ENCODE measurements at places on chromosomes 2 and 18. TPM values are rescaled to one million over a fixed set of nuclear protein-coding genes. Genes with fewer than 3 reads are reported as not detected.

DNA sequence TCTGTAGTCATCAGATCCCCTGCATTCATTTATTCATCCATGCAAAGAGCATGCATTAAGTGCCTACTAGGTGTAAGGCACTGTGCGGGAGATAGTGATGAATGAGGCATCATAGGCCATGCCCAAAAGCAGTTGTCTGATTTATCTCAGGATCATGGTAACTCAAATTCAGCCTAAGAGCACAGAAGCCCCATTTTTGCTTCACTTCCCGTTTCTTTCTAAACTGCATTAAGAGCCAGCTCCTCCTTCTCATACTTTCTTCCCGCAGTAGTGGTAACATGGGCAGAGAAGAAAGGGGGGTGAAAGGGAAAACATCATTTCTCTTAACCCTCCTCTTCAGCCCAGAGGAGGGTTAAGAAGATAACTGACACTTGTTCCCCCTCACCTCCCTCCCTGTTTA lies 2.9 kb downstream of the GPR45 start:
- no peak for DNase-seq
- no peak overlapping the region for H3K4me3 ChIP-seq

GRCh38 chr2:40105593-40105992 lies 326.5 kb upstream of the THUMPD2 start:
- DNase-seq: no peak
- no peaks in the 10 kb centered on the region for H3K4me1 ChIP-seq
- no peaks in the 10 kb centered on the region for H3K36me3 ChIP-seq
- no peak overlapping the region for H3K4me3 ChIP-seq
- H3K27me3 ChIP-seq: no peaks in the 10 kb centered on the region

GRCh38 chr18:21663578-21663977 lies 41.0 kb downstream of the ABHD3 start:
- peaks cover 23% of the 10 kb centered on the region for H3K36me3 ChIP-seq
- no peak overlapping the region for H3K4me3 ChIP-seq
- no peaks in the 10 kb centered on the region for H3K4me1 ChIP-seq
- no peak for DNase-seq
- no peak overlapping the region for H3K27ac ChIP-seq

DNA sequence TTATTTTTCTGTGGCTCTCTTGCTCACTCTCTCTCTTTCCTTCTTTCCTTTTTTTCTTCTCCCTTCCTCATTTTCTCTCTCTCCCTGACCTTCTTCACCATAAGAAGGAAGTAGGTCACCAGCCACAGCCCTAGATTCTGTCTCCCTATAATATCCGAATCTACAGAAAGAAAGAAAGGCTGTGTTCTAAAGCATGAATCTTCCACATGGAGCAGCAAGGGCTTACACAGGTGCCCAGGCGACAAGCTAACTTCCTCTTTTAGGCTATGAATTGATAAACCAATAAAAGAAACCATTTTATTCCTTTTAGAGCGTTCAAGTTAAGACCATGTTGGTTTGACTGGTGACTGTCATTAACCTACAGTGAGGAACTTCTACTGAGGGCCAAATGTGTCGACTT lies 49.3 kb downstream of the CACNB4 start:
- no peak overlapping the region for H3K27ac ChIP-seq
- H3K27me3 ChIP-seq: peaks cover 5% of the 10 kb centered on the region
- H3K4me3 ChIP-seq: no peak overlapping the region
- no peaks in the 10 kb centered on the region for H3K4me1 ChIP-seq

- peaks cover 10% of the 10 kb centered on the region for H3K36me3 ChIP-seq
- DNase-seq: no peak
- H3K27me3 ChIP-seq: no peaks in the 10 kb centered on the region
- H3K4me1 ChIP-seq: no peaks in the 10 kb centered on the region
Observed at GRCh38 chr2:3204031-3204821, 173.4 kb downstream of the EIPR1 start.

DNA sequence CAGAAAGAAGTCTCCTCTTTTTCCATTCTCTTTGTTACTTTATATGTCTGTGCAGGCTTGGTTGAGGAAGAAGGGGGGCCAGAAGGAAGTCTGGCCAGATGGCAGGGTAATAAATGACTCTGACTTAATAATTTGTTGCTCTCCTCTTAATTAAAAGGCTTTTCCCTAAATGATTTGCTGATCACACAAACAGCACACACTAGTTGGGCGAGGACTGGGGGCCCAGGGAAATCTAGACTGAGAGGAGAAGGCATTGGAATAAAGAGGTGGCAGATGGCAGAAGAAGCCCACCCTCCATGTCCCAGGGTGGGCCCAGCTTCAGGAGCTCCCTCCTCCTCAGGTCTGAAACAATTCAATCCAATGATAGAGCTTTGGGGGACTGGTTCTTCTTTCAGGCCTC lies 12.7 kb upstream of the SMARCAL1 start:
- H3K27ac ChIP-seq: no peak overlapping the region
- no peak for DNase-seq
- peaks cover 2% of the 10 kb centered on the region for H3K4me1 ChIP-seq
- no peak overlapping the region for H3K4me3 ChIP-seq

DNA sequence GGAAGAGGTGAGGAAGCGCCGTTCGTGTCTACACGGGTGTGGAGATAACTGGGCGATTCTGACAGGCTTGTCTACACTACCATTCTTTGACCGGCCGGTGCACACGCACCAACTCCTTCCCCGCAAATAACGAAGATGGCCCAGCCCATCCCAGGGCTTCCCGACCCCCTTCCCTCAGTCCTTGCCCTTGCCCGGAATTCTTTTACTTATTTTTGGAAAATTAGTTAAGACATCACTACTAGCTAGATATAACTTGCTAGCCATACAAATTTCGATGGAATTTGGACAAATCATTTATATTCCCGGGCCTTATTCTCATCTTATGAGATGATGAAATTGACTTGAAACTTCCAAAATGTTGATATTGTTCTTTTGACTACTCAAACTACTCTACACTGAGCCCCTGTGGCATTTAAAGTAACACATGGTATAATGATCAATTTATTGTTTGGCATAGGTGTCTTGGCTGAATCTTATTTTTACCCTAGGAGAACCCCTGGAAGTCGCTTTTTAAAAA lies 1.3 kb downstream of the ERICH2 start:
- peaks cover 32% of the 10 kb centered on the region for H3K27me3 ChIP-seq
- peak overlapping the region; percentile 67 for H3K4me3 ChIP-seq
- DNase-seq: no peak
- H3K36me3 ChIP-seq: no peaks in the 10 kb centered on the region

DNA sequence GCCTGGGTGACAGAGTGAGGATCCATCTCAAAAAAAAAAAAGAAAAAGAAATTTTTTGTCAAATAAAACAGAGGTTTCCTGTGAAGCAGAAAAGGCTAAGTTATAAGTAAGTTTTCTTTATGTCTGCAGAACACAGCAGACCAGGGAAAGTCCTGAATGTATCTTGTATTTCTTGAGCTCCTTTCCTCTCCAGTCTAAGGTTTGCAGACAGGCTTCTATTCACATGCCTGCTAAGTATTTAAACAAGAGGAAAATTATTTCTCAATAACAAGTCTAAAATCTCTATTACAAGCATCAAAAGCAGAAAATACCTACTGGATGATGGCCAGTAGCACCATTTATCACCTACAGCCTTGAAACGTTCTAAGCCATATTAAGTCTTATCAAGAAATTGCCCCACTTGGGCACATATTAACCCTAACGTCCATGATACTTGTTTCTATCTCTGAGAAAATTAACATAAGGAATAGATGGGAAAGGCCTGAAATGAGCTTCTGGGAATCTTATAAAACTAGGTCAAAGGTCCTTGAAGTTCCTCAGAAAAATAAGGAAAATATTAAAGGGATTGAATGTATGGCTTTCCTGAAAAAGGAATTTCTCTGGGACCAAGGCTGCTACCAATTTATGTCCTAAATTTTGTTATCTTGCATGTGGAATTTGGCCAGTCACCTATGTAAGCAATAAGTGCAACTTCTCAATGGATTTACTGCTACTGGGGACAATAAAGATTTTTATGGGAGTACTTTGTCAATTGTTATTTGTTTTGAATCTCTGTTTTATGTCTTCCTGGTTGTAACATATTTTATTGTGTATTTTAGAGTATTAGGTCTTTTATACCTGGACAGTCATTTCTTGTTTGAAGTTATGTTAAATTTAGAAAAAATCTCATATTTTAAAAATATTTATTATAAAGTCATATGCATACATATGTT lies 3.0 kb upstream of the REG1A start:
- H3K27ac ChIP-seq: no peak overlapping the region
- no peak overlapping the region for H3K4me3 ChIP-seq
- DNase-seq: no peak
- H3K27me3 ChIP-seq: no peaks in the 10 kb centered on the region

GRCh38 chr2:99725820-99726219 lies 236.0 kb upstream of the REV1 start:
- DNase-seq: no peak
- H3K4me3 ChIP-seq: no peak overlapping the region
- no peak overlapping the region for H3K27ac ChIP-seq
- H3K27me3 ChIP-seq: peaks cover 4% of the 10 kb centered on the region

DNA sequence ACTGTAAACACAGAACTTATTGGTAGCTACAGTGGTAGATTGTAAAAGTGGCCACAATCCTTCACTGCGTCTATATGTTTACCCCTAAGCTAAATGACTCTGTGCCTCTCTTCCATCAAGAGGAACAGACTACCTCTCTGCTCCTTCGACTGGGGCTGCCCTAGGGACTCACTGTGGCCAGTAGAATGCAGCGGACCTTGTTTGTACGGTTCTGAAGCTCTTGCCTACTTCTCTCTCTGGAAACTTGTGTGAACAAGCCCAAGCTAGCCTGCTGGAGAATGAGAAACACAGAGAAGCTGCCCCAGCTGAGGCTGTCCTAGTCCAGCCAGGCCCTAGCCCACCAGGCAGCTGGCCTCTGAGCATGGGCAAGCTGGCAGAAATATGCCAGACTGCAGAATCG lies 140.8 kb upstream of the SLC1A4 start:
- no peaks in the 10 kb centered on the region for H3K36me3 ChIP-seq
- H3K4me3 ChIP-seq: no peak overlapping the region
- H3K4me1 ChIP-seq: peaks cover 6% of the 10 kb centered on the region
- H3K27me3 ChIP-seq: peaks cover 7% of the 10 kb centered on the region

- no peaks in the 10 kb centered on the region for H3K36me3 ChIP-seq
- peaks cover 2% of the 10 kb centered on the region for H3K4me1 ChIP-seq
- DNase-seq: peak; percentile 26
- H3K27ac ChIP-seq: no peak overlapping the region
Observed at GRCh38 chr2:48434101-48434500, 95.9 kb upstream of the STON1 start.

DNA sequence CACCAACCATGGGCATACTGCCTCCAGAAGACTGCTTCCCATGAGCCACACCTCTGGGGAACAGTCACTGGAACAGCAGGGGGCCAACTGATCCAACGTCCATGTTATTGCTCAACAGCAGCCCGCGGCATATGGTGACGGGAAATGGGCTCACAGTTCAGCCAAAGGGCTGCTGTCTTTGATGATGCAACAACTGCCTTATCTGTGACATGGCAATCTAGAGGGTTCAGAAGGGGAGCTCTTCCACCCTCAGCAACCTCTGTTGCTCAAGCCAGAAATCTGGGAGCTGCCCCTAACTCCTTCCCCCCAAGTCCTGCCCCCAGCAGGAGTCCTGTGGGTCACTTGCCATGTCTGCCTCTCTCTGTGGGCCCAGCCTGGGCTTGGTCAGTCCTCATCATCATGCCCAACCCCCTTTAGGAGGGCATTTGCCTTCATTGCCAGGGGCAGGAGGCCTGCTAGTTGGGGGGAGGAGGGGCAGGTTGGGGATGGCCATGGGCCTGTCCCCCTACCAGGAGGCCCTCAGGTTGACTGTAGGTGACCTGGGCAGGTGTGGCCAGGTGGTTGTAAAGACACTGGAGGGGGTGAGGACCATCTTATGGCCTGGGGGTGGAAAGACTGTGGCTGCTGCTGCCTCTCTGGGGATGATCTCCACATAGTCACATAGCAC lies 212.9 kb downstream of the CYP26B1 start:
- DNase-seq: peak; percentile 40
- no peak overlapping the region for H3K4me3 ChIP-seq
- H3K27ac ChIP-seq: no peak overlapping the region
- H3K4me1 ChIP-seq: no peaks in the 10 kb centered on the region
- no peaks in the 10 kb centered on the region for H3K36me3 ChIP-seq

GRCh38 chr18:13279181-13280069 lies 60.9 kb downstream of the LDLRAD4 start:
- H3K27me3 ChIP-seq: no peaks in the 10 kb centered on the region
- peaks cover 59% of the 10 kb centered on the region for H3K4me1 ChIP-seq
- peak overlapping the region; percentile 75 for H3K4me3 ChIP-seq
- peak; percentile 72 for DNase-seq

GRCh38 chr18:46110406-46110805 lies 6.2 kb downstream of the HAUS1 start:
- no peaks in the 10 kb centered on the region for H3K27me3 ChIP-seq
- no peak for DNase-seq
- H3K4me1 ChIP-seq: peaks cover 14% of the 10 kb centered on the region

The TRAK2 gene
- 26.5 TPM for total RNA-seq

The STON1 gene
- total RNA-seq: 1.3 TPM

The ESPNL gene
- 0.26 TPM for total RNA-seq

The PRKAG3 gene
- not detected for total RNA-seq

The POU3F3 gene
- total RNA-seq: not detected

The PAX8 gene
- 0.45 TPM for total RNA-seq

Data from activated CD4-positive, alpha-beta T cell treated with anti-CD3 and anti-CD28 coated beads, Interleukin-2, amount 10 ng/mL, durations not matched to agents 24 days and 14 days (primary cell).